LHCN-M2 (cell line): ENCODE measurements at places on chromosomes 6 and 20. TPM values are rescaled to one million over a fixed set of nuclear protein-coding genes. Genes with fewer than 3 reads are reported as not detected.

DNA sequence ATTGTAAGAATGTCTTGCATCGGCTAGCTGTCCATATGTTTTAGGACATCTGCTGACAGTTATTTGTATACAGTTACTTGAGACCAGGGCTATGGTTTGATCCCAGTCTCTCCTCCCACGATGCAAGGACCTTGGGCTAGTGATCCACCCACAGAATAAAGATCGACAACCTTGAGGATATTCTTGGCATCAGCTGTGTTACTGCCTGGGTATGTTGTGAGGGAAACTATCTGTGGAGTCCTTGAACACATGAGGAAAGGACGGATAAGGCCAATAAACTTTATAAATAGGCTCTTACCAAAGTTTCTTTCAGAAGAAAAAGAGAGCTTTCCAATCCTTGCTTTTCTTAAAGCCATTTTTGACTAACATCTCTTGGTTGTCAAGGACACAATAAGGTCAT, 70.8 kb upstream of the HEY2 start:
- DNase-seq: no peak

DNA sequence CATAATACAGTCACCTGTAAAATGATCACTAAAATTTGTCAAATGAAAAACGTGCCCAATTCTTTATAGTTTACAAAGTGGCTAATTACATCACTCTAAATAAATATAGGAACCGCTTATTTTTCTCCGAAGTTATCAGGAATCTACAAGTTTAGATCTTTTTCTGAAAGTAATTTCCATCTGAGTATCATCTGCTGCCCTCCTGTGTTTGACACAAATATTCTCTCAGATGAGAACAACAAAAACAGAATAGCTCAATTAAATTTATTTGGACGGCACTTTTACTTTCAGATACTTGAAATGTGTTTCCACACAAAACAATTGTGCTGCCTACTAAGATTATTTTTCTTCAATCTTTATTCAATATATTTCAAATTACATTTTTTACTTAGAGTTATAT, 5.0 kb downstream of the SF3B5 start:
- DNase-seq: no peak

DNA sequence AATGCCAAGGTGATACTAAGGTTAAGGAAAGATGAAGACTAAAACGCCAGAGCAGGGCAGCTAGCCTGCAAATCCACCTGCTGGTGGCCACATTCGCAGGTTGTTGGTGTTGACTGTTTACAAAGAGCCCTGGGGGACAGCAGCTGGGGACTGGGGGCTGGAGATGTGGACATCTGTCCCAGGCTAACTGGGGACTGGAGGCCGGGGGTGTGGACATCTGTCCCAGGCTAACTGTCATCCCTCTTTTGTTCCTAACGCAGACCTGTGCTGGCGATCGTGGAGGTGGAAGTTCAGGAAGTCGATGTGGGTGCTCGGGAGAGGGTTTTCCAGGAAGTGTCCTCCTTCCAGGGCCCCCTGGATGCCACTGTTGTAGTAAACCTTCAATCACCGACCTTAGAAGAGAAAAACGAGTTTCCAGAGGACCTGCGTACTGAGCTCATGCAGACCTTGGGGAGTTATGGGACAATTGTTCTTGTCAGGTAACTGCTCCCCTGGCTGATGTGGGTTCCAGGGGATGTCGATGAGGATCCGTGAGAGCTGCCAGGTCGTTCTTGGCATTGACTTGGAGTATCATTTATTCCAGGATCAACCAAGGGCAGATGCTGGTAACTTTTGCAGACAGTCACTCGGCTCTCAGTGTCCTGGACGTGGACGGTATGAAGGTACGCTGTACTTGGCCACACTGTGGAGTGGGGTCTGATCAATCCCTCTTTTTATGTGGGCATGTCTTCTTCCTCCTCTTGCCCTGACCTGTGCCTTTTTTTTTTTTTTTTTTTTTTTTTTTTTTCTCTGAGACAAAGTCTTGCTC, 87.0 kb downstream of the SERAC1 start:
- no peak for DNase-seq

DNA sequence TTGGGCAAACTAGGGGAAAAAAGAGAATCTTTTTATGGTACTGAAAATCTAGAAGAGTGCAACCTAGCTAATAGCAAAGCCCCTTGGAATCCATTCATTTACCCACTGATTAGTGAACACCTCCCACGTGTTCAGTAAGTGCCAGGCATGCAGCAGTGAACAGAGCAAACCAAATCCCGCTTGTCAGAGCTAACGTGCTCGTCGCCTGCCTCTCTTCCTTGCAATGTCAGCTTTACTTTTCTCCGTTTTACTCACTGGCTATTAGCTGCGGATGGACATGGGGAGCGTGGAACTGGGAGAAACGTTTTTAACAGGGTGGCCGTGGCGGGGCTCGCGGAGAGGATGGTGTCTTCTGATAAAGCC, 120.4 kb downstream of the SYNDIG1 start:
- DNase-seq: no peak

GRCh38 chr6:88890394-88890793, 73.0 kb downstream of the RNGTT start:
- no peak for DNase-seq

GRCh38 chr6:157358287-157358686, 22.7 kb upstream of the ZDHHC14 start:
- no peak for DNase-seq

- DNase-seq: peak; percentile 75
Measured at GRCh38 chr6:37210313-37210968, 40.5 kb downstream of the PIM1 start.

DNA sequence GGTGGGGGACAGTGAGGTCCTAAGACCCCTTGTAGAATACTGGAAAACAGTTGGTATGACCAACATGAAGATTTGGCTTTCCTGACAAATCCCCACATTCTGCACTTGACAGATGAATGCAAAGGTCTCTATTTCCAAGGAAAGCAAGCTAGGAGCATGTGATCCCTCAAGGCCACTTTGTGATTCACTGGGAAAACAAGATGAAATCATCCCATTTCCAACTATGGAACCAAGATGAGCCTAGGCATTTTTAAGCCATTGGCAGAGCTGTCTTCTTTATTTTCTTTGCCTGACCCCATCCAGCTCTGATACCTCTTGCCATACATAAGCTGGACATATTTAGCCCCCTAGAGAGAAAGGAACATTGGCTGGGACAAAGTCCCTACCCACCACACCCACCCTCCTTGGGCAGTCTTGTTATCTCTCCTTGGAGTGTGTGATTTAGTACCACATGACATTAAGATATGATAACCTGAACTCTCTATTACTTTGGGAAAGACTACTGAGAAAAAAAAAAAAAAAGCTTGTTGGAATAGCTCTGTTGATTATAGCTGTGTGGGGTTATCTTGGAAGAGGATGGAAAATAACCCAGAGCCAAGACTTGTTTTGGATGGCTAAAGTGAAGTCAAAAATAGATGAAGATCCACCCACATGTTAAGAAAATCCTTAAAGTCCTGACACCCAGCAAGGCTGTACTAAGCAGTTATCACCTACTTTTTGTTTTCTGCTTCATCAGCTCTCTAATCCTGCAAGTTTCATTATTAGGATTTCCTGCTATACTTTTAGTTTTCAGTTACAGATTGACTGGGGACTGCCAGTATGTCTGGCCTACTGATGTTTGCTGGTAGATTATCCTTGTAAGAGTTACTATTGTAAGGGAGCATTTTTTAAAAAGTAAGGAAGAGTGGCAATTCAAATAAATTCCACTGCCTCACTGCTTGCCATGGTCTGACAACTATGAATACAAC, 90.1 kb upstream of the PREP start:
- peak; percentile 29 for DNase-seq

GRCh38 chr6:71452697-71453370, 164.2 kb downstream of the OGFRL1 start:
- DNase-seq: no peak

TMEM74B gene
- 0.13 TPM in 1 of 2 replicates, not detected in the other for total RNA-seq

PHACTR1 gene
- 11.0 and 12.0 TPM in 2 replicates for total RNA-seq

- no peak for DNase-seq
Measured at GRCh38 chr6:26122005-26122388, 34.8 kb downstream of the HFE start.

- no peak for DNase-seq
Measured at GRCh38 chr6:128361378-128361777, 159.0 kb downstream of the PTPRK start.

DNA sequence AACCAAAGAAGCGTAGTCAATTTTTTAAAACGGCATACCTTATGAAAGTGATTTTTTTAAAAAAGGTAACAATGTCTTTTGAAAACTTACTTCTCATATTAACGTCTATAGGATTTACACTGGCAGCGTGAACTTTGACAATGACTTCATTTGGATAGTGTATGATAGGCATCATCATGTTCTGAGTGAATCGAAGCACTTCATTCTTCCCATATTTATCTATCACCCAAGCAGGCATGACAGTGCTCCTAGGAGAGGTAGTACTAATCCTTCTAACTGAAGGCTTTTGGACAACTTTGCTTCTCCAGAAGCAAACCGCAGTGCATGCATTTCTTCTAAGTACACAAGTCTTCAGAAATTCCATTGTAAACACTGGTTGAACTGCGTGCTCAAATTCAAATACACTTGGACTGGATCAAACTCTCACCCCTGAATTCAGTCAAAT, 618 bp downstream of the RTN4IP1 start:
- DNase-seq: peak; percentile 19

DNA sequence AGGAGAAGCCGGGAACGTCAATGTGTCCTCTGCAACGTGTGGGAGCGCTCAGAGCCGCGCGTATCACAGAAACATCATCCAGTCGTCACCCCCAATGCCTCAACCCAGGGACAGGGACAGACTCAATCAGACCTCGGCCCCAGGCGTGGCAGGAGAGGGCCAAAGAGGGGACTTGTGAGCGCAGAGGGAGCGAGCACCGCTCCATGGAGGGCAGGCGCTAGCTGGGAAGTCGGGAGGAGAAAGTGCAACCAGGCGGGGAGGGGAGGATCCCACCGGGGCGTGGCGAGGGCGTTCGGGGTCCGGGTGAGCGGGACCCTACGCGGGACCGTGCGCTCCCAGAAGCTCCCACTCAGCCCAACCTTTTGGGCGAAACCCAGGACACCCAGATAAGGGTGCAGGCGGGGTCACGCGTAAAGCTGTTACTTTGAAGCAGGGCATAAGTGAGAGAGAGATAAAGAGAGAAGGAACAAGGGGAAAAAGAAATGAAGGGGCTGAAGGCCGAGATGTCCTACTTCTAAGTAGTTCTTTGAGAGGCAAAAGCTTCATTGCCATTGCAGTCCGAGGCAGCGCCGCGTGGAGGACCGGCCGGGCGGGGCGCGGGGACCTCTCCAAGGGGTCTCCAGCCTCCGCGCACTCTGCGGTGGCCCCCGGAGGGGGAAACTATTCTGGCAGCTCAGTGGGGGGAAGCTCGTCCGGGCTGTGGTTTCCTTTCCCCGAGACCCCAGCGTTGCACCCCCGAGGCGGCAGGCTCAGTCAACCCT, 862 bp upstream of the SOBP start:
- no peak for DNase-seq

DNA sequence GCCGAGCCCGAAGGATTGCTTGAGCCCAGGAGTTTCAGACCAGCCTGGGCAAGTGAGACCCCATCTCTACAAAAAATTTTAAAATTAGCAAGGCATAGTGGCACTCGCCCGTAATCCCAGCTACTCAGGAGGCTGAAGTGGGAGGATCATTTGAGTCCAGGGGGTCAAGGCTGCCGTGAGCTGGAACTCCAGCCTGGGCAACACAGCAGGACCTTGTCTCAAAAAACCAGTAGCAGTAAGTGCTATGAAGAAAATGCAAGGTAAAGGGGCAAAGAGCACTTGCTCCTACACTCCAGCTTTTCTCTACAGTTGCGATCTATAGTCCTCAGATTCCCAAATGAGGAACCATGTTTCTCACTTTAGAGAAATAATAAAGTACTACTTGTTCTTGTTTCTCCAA, 1.8 kb upstream of the DDX39B start:
- DNase-seq: no peak

GRCh38 chr6:146489468-146490151, 54.0 kb upstream of the RAB32 start:
- no peak for DNase-seq

DNA sequence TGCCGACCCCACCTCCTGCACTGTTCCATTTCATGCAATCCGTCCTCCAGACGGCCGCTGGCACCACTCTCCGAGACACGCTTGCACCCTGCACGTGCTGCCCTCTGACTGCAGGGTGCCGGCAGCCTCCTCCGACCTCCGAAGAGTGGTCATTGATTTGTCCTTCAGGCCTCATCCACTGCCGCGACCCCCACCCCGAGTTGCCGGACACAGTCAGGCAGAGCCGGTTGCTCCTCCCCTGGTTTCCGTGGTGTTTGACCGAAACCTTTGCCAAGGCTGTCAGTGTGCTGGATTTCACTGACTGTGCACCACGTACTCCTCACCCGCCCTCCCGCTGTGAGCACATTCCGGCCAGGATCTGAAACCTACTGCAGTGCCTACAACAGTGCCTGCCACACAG, 156.4 kb upstream of the PDE10A start:
- DNase-seq: no peak

GRCh38 chr6:160177220-160177619, 55.6 kb downstream of the SLC22A1 start:
- no peak for DNase-seq

GRCh38 chr20:48683467-48684175, 144.2 kb downstream of the PREX1 start:
- DNase-seq: no peak

DNA sequence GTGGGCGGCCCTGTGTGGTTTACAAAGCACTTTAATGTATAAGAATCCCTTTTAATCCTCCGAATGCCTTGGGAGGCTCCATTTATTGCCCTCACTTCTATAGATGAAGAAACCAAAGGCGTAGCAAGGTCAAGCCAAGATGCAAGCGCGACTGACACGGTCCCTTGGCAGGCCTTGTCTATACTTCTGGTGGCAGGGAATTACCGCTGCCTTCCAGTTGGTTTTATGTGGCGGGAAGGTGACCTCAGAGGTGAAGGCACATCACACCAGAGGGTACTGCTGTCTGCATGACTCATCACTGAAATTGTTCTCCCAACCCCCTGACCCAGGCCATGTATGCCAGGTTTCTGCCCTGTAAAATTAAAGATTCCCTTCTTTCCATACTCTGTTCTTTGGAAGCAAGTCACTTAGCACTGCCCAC, 36.1 kb upstream of the NAA20 start:
- peak; percentile 76 for DNase-seq

DNA sequence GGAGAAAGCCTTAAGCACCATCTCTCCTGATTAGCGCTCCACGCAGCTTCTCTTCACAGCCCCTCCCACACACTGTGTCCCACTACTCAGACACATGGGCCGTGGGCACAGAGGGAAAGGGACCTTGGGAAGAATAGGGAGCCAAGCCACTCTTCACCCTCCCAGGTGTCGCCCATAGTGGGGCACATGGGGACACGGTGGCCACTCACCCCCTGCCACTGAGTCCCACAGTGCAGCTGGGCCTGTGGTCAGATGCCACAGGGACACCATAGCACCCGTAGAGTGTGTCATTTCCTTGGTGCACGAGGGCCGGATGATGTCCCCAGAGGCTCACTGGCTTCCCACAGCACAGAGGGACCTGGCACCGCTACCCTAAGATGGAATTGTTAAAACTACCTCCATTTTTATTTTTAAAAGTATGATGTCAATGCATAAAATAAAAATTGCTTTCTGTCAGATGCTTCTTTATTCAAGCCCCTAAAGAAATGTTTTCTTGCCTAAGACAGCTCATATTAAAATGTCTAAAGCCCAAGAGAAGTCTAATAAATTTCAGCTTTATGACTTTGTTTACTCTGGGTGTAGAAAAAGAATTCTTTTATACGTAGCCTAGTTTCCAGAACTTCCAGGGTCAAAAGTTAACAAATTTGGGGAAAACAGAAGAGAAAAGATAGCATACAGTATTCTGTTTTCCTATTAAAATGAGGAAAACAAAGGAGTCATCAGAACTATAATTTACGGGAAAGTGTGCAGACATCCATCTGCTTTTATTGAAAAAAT, 191.0 kb upstream of the SNX9 start:
- DNase-seq: no peak

- DNase-seq: no peak
Measured at GRCh38 chr20:38209054-38209675, 44.1 kb upstream of the TGM2 start.

AIF1 gene
- not detected in 2 replicates for total RNA-seq
